ENCODE measurements at places on chromosomes 13 and 19.

DNA sequence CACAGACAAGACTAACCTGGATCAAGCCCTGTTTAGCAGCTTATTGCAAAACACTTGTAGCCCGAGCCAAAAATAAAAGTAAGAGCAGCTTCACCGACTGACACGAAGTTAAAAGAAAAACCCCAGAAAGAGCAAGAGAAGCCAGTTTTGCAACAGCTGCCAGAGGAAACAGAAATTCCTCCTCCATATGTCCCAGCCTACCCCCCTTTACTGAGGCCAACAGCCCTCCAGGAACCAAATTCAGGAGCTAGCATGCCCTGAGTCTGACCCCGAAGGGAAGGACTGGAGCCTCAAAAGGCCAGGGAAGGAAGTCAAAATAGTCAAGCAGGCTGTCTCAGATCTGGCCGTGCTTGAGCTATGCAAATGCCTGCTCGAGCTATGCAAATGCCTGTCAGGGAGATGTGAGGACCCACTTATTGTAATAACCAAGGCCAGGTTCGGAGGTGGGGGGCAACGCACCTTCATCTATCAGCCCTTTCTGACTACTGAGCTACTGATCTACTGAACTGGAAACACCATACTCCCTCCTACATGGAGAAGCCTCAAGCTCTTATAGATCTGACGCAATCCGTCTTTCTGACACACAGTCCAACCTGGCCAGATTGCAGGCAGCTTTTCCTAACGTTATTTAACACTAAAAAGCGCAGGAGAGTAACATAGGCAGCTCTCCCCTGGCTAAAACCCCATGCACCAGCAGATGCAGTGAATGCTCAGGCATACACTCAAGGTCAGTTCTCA, 6.7 kb downstream of the SIGLEC11 start:
- DNase-seq: no peak

DNA sequence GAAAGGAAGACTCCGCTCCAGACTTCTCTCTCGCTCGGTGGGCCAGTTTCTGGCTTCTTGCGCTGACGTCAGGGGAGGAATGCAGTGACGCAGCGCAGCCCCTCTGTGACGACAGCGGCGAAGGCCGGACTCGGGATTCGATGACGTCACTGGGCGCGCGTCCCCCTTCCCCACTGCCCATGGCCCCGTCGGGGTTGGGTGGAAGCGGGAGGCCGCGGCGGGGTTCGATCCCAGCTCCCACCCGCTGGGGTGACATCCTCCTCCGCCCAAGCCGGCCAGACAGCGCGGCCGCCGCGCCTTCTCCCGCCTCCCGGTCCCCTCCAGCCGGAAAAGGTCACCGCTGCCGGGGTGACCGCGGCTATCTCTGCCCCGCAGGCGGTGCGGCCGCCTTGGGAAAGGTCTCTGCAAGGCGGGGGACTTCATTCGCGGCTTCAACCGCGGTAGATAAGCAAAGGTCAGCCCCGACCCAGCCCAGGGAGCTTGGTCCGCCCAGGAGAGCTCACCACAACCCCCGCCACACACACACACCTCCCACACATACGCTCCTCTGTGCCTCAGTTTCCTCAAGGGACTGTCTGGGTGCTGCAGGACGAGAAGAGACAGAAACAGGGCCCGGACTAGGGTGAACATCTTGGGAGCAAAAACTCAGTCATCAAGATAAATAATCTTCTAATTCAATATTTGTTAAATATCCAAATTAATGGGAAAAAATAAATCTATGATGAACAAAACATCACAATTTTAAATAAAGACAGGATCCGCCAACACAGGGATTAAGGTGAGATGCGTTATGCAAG, 844 bp upstream of the RFX1 start:
- DNase-seq: peak; percentile 67

GRCh38 chr19:53865918-53866864, 1.5 kb upstream of the MYADM start:
- no peak for DNase-seq

GRCh38 chr13:77703408-77703807, 5.9 kb downstream of the SLAIN1 start:
- DNase-seq: no peak

DNA sequence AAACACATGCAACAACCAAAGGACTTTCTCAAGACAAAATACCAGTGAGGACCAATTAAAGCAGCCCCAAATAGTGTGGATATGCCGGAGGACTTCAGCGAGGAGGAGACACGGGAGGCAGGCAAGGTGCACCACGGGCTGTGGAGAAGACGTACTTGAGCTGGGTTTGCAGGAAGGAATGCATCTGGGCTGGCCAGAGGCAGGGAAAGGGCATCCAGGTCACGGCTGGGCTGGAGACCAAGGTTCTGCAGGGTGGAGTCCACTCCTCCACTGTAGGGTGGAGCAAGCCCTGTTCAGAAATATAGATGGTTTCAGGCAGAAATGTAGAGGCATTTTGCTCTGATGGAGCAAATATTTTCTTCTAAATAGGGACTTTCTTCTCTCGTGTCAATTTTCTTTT, 36.6 kb upstream of the MEDAG start:
- no peak for DNase-seq

DNA sequence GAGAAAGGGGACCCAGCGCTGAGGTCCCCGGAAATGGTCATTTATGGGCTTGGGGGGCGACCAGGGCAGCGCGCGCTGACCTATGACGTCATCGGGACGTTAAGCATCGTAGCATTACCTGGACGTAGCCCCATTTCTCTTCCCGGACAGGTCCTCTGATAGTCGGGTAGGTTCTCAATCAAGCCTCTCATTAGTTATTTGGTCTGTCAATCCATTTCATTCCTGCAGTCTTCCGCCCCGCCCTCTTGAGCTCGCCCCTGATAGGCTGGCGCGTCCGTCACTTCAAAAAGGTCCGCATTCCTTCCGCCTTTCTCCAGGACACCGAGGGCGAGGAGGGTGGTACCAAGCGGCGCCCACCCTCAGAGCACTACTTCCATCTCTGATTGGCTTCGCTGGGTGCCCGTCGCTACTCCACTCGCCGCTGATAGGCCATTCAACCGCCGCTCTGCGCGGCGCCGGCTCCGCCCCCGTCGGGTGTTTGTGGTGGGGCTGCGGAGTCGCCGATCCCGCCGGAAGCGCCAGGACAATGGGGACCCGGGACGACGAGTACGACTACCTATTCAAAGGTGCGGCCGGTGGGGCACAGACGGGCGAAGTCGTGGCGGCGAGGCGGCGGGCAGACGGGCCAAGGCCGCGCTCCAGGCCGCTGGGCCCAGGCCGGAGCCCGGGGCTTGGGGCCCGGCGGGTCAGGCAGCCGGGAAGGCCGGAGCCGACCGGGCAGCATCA, at the start of gene RAB11B:
RAB11B (plus strand) TSS at position 470 of the 726 bp plus-strand sequence; CDS start at position 527, 57 bp downstream.
- DNase-seq: peak; percentile 78

- no peak for DNase-seq
Measured at GRCh38 chr13:75657111-75657510, 21.0 kb downstream of the LMO7 start.

GRCh38 chr19:9952276-9952675, 16.0 kb upstream of the OLFM2 start:
- no peak for DNase-seq

GRCh38 chr19:7869910-7870511, 4.2 kb downstream of the PRR36 start:
- DNase-seq: no peak

DNA sequence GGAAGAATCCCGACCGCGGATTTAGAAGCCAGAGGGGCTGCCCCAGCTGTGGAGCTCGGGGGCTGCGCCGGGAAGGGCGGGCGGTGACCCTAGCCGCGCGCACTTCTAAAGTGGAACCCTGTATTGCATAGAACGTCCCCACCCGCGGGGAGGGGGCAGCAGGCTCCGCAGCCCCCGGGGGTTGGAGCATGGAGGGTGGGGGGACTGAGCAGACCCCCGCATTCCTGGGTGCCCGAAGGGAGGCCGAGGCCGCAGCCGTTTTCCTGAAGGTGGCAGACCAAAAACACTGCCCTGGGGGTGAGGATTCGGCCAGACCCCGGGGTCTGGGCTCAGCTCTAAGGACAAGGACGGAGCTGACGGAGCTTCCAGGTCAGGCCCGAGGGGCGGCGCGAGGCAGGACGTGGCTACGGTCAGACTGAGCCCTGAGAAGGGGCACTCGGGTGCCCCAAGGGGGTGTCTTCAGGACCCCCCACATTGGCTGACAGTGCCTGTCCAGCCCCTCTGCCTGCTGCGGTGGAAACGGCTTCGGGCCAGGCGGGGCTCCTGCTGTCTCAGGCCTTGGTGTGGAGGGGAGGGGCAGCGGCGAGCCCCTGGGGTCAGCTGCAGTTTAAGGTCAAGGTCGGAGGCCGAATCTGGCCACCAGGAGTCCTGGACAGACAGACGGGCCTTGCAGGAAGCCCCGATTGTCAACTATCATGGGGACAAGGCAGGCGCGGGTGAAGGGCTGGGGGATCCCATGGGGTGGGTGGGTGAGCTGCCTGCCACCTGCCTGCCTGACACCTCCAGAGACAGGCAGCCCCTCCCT, 12.6 kb downstream of the MKNK2 start:
- DNase-seq: no peak

DNA sequence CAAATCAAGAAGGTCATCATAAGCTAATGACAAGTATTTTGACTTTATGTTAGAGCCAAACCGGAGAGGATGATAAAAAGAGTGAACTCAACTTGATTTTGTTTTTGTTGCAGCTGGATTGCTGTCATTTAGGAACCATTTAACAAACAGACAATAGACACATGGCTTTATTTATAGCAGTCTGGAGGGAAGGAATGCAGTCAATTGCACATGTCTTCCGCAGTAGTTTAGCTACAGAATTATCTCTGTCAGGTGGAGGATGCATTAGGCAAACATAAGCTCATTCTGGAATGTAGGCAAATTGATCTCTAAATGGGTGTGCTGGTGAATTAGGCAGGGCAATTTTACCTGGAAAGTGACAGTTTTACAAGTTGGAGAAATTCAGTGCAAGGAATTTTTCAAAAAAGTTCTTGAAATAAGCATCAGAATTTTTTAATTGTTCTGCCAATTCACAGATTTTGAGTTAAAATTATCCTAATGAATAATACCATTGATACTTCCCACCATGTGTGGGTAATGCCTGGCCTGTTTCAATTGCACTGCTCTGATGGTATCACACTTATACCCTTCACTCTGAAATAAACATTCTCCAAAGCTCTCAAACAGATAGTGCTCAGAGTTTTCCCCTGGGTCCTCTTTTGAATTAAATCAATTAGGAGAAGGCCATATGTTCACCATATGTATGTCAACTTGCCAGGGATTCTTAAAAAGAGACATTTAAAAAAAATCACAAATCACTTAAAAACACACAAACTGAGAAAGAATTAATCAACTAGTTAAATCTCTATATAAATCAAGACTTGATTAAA, 318.3 kb downstream of the NDFIP2 start:
- no peak for DNase-seq

DNA sequence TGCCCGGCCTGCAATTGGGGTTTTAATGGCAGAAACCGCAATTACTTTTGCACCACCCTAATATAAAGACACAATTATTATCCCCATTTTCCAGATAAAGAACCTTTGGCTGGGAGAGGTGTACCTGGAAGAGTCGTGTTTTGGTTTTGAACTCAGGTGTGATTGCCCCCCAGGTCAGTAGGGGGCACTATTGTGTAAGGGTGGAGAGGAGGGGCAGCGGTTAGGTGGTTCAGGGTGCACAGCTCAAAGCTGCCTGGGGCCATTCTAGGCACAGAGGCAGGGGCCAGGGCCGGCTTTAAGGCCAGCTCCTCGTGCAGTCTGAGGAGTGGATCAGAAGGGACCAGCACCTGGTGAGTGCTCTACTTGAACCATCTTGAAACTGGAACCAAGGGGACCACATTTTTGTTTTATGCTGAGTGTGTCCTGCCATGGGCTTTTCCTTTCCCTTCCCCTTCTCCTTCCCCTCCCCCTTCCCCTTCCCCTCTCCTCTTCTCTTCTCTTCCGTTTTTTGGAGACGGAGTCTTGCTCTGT, 5.8 kb upstream of the FCGRT start:
- DNase-seq: peak; percentile 41

DNA sequence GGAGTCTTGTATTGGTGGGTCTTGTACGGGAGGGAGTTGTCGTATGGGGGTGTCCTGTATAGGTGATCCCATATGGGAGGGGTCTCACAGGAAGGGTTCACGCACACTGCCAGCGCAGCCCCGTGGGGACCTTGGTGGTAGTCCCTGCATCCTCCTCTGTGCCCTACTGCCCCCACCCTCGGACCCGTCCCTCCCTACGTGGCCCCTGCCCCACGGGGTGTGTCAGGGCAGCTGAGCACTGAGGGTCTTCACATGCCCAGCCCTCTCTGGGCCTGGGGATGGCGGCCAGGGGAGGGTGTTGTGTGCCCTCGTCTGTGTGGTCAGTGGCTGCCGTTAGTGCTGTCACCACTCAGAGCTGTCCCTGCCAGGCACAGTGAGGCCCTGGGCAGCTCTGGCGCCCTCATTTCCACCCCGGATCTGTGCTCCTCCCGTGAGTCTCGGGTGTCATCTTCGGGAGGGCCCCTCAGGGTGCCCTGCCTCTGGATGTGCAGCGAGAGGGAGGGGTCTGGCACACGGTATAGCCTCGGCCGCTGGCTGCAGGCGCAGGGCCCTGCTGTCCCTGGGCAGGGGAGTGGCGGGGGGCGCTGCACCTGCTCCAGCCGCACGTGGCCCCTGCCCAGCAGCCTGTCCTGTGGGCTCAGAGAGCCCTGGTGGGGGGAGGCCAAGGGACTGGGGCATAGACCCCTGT, 16.0 kb upstream of the GNA15 start:
- no peak for DNase-seq

DNA sequence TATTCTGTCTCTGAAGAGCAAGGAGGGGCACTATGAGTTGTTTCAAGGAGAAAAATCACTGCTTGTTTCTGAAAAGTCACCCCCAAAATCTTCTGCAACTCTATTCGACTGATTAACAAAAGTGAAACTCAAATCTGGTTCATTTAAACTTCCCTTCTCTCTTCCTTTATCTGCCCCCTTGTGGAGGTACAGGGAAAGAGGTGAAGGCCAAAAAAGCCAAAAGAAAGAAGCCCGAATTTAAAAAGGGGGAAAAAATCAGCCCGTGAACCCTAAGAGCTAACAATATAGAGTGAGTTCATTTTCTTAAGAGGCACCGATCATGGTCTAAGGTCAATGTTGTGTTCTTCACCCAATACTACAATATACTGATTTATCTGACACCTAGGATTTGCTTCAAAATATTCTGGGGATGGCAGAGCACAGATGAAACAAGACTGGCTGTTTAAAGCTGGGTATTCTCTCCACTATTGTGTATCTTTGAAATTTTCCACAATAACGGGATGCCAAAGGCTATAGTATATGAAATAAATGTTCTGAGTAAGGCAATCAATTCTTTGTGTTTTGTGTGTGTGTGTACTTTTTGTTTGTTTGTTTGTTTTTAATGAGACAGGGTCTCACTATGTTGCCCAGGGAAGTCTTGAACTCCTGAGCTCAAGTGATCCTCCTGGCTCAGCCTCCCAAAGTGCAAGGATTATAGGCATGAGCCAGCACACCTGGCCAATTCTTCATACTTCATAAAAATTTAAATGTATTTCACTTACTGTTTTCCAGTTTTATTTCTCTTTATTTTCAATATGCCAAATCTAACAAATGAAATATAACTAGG, 55.0 kb upstream of the EEF1AKMT1 start:
- DNase-seq: no peak

DNA sequence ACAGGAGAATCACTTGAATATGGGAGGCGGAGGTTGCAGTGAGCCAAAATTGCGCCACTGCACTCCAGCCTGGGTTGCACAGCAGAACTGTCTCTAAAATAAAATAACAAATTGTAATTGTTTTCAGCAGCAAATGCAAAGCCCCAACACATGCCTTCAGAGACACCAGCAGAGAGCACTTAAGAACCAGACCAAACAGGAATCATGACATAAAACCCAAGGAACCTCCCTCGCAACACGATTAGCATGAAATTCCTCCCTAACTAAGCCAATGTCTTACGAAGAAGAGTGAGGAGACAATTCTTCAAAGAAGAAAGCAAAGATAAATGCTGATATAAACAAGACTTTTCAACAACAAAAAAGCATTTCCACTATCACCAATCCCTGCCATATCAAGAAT, 40.1 kb downstream of the PSPC1 start:
- no peak for DNase-seq
